ENCODE measurements at places on chromosomes 6 and 20.

- no peak for DNase-seq
Measured at GRCh38 chr20:38537176-38537575, 43.8 kb upstream of the ADIG start.

DNA sequence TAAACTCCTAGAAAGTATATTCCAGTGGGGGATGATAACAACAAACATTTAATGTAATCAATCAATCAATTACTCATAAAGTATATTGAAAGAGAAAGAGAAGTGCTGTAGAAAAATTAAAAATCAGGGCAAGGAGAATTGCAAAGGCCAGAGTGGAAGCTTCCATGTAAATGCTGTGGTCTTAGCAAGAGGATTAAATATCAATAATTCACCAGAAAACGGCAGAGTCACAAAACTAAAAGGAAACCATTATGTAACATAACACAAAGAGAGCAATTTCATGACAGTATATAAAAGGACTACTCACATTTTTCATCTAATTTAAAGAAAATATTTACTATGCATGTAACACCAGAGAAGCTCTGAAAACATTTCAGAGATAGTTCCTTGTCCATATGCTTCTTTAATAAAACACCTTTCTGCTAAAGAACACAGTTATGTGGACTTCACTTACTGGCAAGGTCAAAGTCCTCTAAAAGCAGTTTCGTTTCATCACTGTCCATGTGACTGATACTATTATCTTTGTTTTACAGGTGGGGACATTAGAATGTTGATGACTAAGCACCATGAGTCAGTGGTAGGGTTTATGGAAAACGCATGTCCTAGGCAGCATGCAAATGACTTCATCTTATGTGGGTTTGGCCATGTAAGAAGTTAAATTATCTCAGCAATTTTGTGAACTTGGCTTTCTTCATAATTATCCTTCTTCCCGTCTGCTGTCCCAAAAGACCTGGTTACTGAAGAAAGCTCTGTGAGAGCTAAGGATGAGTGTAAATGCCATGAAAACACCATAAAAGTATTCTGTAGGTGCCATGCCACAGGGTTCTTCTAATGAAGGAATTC lies 185.8 kb upstream of the TENT5A start:
- no peak for DNase-seq

GRCh38 chr6:87182321-87182720 lies 27.0 kb downstream of the ZNF292 start:
- DNase-seq = no peak

DNA sequence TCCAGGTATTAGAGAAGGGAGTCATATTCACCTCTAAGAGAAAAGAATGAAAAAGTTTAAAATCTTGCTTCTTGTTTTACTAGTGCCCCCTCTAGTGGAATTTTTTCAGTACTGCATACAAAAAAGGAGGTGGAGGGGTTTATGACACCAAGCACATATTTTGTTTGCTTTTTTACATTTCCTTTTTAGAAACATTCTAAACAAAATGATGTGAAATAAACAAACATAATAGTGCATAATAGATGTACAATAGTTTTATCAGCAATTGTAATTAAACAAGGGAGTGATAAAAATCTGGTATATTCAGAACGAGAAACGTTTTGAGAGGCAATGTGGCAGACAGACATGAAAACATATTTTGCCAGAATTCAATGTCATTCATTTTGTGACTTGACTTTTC lies 111.0 kb upstream of the TFAP2D start:
- peak; percentile 4 for DNase-seq

GRCh38 chr6:154757352-154758050 lies 24.3 kb downstream of the SCAF8 start:
- no peak for DNase-seq

DNA sequence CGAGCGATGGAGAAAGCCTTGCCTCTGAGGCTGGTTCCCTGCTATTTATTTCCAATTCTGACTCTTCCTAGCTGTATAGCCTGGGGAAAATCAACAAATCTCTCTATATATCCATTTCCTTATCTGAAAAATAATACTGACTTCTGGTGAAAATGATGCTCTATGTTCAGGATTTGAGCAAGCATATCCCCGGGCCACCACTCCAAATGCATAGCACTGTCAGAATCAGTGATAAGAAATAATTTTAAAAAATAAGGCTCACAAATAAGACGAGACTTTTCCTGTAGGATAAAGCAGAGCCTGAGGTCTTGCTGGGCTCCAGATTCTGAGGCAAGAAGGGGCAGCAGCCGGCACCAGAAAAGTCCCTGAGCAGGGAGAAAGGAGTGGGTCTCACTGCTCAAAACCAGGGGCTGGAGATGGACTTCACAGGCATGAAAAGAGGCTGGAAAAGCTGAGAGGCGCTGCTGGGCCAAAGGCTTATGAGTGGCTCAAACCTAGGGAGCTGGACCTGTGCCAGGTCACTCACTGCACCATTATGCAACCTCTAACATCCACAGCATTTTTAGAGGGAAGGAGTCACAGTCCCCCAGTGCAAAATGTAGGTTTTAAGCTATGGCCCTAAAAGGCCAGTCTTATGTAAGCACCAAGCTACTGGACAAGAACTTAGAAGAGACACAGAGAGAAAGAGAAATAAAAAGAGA lies 48.1 kb upstream of the SLC17A4 start:
- DNase-seq = no peak

DNA sequence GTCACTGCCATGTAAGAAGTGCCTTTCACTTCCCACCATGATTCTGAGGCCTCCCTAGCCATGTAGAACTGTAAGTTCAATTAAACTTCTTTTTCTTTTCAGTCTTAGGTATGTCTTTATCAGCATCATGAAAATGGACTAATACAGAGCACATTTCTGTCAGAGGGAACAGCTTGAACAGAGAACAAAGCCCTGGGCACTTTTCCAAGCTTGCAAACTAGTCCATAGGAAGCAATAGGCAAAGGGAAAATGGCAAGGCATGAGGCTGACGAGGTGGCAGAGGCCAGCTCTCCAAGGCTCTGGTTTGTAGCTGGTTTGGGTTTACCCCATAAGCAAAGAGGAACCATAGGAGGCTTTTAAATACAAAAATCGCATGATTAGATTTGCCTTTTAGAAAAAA lies 185.1 kb upstream of the HDDC2 start:
- DNase-seq = no peak

DNA sequence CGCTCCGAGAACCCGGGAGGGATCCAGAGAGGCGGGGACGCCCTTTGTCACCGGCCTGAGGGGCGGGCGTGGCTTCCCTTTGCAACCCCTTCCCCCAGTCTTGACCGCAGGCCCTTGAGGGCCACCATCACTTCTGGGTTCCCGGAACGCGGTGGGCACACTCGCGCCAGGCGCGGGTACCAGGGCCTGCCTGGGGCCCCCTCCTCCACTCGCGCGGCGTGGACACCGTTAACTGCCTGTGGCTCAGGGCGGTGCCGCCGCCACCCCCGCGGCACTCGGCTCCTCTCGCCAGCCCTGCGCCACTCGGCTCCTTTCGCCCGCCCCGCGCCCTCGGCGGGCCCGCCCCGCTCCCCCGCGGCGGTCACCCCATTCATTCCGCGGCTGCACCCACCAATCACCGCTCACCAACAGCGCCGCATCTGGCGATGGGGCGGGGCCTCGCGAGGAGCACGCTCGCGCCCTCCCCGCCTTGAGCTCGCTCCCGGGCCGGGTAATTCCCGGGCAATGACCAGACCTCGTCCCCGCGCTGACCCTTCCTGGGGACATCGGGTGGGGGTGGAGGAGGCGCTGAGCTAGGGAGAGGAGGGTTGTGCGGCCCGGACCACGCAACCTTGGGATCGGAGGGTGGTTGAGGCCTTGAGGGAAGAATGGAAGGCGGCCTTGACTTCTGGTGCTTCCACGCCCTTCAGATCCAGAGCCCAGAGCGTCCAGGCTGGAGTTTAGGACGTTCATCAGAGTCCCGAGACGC lies 10.5 kb upstream of the ELOVL5 start:
- DNase-seq = peak; percentile 77

GRCh38 chr6:41464481-41464880 lies 81.7 kb upstream of the FOXP4 start:
- DNase-seq = no peak

DNA sequence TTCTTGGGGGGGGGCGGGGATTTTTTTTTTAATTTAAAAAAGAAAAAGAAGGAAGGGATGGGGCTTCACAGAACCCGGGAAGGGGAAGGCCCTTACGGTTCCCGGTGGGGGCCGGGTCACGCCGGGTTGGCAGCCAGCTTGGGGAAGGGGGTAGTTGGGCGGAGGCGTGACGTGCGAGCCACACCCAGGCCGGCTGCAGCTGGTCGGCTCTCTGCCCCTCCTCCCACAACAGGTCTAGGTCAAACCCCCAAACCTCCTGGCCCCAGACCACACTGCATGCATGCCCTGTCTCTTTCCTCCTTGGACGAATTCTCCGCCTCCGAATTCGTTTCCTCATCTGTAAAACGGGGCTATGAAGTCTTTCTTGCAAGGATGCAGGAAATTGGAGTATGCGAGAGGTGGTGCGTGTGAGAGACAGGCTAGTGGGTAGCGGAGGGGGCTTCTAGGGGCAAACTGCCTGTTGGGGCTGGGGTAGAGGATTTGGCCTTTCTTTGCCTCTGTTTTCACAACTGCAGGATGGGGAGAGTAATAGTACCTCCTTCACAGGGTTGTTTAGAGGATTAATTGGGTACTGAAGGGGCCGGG lies 828 bp downstream of the HCK start:
- DNase-seq = no peak

DNA sequence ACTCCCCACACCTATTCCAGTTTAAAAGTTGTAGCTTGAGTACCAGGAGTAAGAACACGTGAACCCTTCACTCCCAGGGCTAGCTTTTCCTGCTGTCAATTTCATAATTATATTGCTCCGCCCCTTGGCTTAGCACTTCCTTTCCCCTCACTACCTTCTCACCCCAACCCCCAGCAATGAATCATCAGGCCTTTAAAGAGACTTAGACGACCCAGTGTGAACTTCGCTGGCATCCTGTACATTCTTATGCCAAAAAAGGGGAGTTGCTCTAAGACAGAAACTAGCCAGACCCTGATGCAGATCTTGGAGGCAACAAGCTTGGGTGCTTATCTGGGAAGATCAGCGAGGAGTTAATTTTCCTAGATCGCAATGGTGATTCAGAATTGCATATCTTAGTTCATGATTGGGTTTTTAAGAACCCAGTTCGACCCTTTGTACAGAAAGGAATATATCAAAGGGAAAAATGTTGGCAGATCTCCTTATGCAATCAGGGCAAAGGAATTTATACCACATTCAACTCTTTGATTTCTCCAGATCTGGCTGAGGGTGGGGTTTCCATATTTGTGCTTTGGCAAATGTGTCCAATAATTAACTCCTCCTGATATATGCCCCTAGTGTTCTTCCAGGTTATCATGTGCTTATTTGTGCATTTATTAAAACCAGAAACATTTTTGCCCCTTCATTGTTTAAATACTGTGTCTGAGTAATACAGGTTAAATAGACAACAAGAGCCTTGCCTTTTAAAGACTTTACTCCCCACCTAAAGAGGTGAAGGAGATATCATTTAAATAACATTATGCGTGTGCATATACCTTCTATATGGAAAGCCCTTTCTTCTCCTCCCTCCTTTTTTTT lies 8.1 kb upstream of the ATXN1 start:
- no peak for DNase-seq

GRCh38 chr6:71181565-71181964 lies 107.0 kb upstream of the OGFRL1 start:
- no peak for DNase-seq

DNA sequence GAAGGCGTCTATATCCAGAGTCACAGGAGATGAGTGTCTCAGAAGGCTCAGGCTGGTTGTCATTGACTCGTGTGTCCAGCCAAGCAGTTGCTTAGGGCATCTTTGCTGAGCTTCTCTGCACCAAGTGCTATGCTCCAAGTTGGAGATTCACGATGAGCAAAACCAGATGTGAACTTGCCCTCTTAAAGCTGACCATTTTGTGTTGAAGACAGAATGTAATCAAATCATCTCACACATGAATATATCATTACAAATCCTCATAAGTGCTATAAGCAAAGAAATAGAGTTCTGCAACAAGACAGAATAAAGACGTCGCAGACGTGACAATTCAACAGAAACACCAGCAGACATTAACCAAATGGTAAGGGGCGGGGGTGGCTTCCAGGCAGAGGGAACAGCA lies 103.9 kb downstream of the ALDH8A1 start:
- DNase-seq = no peak

DNA sequence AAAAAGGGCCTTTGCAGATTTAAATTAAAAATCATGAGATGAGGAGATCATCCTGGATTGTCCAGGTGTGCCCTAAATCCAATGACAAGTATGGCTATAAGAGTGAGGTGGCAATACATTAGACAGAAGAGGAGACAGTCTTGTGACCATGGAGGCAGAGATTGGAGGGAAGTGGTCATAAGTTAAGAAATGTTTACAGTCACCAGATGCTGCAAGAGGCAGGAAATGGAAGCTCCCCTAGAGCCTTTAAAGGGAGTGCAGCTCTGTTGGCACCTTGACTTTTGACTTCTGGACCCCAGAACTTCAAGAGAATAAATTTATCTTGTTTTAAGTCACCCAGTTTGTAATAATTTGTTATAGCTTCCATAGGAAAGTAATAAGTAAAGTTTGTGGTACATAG lies 61.1 kb downstream of the HMGN3 start:
- DNase-seq = no peak

- DNase-seq = no peak
Measured at GRCh38 chr6:136718476-136718875, 73.8 kb downstream of the MAP3K5 start.

DNA sequence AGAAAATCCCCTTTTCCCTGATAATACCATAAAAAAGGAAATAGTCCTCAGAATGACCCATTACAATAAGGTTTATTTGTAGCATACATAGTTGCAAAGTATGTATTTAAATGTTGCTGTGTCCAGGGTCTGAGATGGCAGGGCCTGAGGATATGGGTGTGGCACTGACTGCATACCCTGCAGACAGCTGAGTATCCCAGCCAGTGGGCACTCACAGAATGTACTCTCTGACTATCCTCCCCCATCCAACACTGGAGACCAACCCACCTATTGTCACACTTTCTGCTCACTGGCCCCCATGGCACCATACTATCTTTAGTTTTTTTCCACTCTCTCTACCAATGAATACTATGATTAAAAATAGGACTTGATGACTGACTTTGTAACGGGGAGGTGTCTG lies 215.8 kb upstream of the FOXA2 start:
- DNase-seq = no peak

GRCh38 chr20:6104493-6105188 lies 18.2 kb downstream of the FERMT1 start:
- DNase-seq = no peak

GRCh38 chr20:34363465-34364222 lies 571 bp downstream of the ITCH start:
- DNase-seq = peak; percentile 38

GRCh38 chr6:150016324-150017185 lies 8.8 kb downstream of the RAET1L start:
- DNase-seq = no peak

- DNase-seq = no peak
Measured at GRCh38 chr6:46465294-46466165, 25.7 kb downstream of the RCAN2 start.
